ENCODE measurements at places on chromosomes 13 and 19. TPM values are rescaled to one million over a fixed set of nuclear protein-coding genes. Genes with fewer than 3 reads are reported as not detected.

The GJB6 gene
- total RNA-seq, result not detected

The HSD17B14 gene
- total RNA-seq, result 2.3 TPM

The CRB3 gene
- not detected for total RNA-seq

The LGALS7 gene
- not detected for total RNA-seq

The ZNF225 gene
- 7.5 TPM for total RNA-seq

The ZFR2 gene
- not detected for total RNA-seq

The ANKRD24 gene
- total RNA-seq, result 0.18 TPM

The TMEM145 gene
- total RNA-seq, result under 0.01 TPM

The USPL1 gene
- total RNA-seq, result 9.2 TPM

The NMRK2 gene
- not detected for total RNA-seq

The CACNA1A gene
- 0.53 TPM for total RNA-seq

The NLRP9 gene
- total RNA-seq, result not detected

The DMAC2 gene
- total RNA-seq, result 56.0 TPM

The SUGP2 gene
- total RNA-seq, result 20.4 TPM

The TMIGD2 gene
- total RNA-seq, result not detected

The PRTN3 gene
- total RNA-seq, result not detected

The RFPL4A gene
- total RNA-seq, result not detected

The FSD1 gene
- 14.4 TPM for total RNA-seq

Measured in myometrial cell (primary cell).